ENCODE measurements at places on chromosomes 16 and 17.

GRCh38 chr17:62663304-62663703, 35.8 kb downstream of the MRC2 start:
- DNase-seq: no peak

GRCh38 chr17:75922173-75922961, 17.7 kb upstream of the MRPL38 start:
- DNase-seq: no peak

DNA sequence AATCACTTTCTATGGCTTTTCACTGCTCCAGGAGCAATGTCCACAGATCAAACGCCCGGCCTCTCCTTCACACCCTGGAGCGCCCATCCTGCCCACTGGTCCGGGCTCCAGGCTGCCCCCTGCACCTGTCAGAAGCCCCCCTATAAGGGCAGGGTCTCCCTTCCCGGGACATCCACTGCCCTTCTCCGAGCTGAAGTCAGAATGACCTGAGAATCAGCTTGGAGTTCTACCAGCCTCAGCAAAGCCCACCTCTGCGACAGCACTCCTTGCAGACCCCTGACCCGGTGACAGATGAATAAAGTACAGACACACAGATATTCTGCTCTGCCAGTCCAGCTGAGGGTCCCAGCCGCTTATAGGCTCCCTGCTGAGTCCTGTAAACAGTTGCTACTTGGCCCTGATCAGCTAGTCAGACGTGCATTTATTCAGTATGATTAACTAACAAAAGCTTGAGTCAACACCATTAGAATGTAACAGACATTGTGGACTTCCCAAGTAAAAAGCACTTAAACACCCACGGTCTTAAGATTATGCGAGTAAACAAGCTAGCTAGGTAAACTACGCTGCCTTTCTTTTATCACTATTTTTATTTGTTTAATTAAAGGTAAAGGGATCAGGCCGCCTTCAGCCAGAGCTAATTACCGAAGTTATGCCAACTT, 4.8 kb downstream of the SLC7A5 start:
- no peak for DNase-seq

- peak; percentile 79 for DNase-seq
Measured at GRCh38 chr17:40443196-40443987, at the start of gene IGFBP4. Gene IGFBP4 (plus strand): TSS chr17:40443450. CDS start chr17:40443736, 286 bp downstream.

- DNase-seq: no peak
Measured at GRCh38 chr16:8109510-8110369, 480.6 kb downstream of the TMEM114 start.

DNA sequence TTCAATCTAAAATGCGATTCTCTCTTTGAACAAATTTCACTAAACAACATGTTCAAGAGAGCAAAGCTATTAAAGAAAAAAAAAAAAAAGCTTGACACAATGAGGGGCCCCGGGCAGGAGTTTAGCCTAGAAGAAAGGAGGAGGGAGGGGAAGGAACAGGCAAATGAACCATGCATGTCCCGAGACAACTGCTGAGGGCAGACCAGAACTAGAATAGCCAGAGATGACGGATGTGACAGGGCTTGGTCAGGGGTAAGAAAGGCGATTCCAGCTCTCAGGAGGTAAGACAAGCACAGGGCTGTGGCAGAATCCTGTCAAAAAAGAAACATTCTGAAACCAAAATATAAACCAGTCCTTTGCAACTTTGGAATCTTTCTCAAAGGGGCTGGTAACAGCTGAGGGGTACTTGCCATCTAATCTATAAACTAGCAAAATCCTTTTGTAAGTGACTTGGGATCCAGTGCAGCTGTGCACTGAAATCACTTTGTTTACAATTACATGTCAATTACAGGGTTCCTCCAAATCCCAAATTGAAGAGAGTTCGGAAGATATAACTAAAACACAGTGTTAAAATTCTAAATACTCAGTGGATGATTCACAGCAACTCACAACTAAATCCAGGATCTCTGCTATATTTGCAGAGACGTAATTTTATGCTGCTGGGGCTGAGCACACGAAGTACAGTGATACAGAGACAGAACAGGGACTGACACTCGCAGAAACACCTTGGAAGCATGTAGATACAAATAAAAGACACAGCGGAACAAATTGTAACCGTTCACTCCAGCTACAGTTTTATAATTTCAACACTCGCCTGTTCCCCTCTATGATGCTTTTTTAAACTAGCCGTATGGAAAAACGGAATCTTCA, 567.4 kb upstream of the ZFHX3 start:
- DNase-seq: no peak

GRCh38 chr16:31402687-31403086, 9.6 kb downstream of the ITGAD start:
- no peak for DNase-seq

DNA sequence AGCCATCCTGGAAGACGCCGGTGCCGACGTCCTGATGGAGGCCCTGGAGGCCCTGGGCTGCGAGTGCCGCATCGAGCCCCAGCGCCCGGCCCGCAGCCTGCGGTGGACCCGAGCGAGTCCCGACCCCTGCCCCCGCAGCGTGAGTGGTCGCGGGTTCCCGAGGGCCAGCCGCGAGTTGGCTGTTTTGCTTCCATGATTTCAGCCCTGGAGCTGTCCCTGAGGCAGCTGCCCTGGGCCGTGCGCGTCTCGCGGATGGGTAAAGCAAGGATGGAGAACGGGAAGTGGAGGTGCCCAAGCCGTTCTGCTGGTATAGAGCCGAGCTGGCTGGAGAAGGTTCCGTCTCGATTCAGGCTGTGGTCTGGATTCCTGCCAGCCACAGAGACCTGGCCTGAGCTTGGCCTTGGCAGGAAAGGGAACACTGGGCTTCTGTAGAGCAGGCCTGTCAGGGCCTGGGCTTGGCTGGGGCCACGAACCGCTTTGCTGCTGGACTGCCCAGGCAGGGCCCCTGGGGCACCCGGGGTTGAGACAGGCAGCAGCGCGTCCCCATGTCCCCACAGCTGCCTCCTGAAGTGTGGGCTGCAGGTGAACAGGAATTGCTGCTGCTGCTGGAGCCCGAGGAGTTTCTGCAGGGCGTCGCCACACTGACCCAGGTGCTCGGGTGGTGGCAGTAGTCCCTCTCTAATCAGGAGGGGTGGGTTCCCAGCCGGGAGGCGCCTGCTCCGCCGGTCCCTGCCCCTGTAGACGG, 941 bp upstream of the MRPS34 start:
- peak; percentile 44 for DNase-seq

DNA sequence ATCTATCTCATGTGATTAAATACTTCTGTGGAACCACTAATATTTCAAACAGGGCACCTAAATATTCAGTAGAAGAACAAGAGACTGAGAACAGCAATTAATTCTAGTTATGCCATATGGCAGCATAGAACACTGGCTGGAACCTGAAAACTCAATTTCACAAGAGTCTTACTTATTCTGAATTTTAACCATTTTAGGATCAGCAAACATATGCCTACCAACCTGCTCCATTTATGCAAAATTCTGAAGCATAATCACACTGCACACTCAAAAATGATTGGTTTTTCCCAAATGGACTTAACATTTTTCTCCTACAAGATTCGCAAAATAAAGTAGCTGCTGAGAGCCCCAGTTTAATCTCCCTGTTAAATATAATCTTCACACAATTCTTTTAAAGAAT, 43.2 kb downstream of the SKAP1 start:
- DNase-seq: no peak

DNA sequence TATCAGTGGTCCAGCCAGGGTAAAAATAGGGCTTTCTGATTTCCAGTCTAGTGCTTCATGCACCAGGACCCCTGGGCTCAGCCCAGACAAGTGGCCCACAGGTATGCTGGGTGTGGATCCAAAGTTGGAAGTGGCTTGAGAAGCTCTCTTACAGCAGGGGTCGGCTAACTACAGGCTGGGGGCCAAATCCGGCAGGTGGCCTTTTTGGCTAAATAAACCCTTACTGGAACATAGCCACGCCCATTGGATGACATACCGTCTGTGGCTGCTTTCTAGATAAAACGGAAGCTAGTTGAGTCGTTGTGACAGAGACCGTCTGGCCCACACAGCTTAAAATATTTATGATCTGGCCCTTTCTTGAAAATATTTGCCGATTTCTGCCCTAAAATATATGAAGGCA, 119.0 kb upstream of the CDC42EP4 start:
- DNase-seq: peak; percentile 56

DNA sequence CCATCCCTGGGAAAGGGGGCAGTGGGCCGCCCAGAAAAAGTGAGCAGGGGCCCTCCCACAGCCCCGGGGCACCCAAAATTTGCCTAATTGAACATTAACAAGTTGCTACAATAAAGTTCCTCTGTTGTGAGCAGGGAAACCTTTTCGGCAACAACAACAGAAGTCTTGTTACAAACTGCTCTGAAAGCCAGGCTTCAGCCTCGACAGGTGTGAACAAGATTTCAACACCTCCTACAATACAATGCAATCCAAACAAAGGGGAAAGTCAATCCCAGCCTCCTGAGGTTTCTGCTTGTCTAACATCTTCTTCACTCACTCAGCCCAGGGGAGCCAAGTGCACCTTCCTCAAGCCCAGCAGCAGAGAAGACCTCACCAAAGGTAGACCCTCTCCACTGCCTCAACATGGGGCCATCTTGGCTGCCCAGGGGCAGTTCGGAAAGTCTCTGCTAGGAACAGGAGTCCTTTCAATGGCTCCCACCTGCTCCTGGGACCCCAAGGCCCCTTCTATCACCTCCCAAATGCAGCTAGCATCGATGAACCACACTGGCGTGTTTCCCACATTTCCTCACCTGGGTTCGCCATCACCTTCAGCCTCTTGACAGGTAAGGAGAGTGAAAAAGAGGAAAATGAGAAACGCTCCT, 19.1 kb downstream of the ZFHX3 start:
- no peak for DNase-seq

DNA sequence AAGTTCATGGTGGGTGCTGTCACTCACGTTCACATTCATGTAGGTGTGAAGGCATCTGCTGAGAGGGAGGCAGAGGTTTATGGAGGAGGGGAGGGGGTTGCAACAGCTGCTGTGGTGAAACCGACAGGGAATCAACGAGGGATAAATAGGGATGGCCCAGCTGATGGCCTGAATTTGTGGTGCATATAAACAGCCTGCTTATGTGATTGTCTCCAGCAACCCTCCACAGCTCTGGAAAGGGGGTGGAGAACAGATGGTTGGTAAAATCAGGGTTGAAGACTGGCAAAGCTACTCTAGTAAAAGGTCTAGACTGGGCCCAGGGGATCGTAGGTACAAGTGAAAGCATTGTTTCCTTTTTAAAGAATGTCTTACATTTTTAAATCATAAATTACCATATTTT, 53.7 kb downstream of the IQCK start:
- DNase-seq: no peak

- no peak for DNase-seq
Measured at GRCh38 chr16:50068550-50068949, 2.8 kb downstream of the HEATR3 start.

GRCh38 chr16:65783709-65784474, 582.6 kb upstream of the CDH5 start:
- DNase-seq: no peak

GRCh38 chr17:18182978-18183333, 672 bp upstream of the ALKBH5 start:
- DNase-seq: peak; percentile 86

GRCh38 chr16:11395008-11395948, 50.0 kb downstream of the RMI2 start:
- DNase-seq: no peak

GRCh38 chr16:77894162-77894561, 105.8 kb downstream of the VAT1L start:
- no peak for DNase-seq

DNA sequence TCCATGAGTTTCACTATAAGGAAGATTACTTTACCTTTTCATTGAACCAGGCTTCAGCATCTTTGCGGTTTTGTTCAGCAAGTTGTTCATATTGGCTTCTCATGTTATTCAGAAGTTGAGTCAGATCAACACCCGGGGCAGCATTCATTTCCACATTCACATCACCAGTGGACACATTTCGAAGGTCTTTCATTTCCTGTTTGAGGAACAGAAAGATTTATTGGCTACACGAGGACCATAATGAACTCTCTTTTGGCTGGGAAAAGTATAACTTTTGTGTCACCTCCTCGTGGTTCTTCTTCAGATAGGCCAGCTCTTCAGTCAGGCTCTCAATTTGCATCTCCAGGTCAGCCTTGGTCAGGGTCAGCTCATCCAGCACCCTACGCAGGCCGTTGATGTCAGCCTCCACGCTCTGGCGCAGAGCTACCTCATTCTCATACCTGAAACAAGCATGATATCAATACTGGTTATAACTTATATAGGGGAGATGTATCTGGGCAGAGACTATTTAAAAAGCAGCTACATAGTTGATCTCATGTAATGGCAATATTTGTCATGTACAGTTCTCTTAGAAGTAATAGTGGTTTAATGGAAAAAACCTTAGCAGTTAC, 2.1 kb downstream of the KRT10 start:
- DNase-seq: no peak

DNA sequence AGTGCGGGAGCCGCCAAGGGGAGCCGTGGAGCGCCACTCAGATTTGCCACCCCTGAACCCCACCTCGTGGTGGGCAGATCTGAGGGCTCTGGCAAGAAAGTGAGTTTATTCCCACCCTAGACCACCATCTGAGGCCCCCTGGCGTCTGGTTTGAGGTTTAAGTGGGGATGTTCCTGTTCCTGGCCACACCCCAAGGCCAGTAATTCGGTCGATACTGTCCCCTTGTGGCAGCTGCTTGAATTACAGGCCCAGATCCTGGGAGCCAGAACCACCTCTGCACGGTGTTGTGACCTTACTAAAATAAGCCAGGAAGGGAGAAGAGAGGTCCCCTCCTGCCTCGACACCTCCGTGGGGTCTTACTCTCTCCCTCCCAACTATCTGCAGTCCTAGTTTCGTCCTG, 3.3 kb upstream of the LAT start:
- DNase-seq: peak; percentile 59

- DNase-seq: no peak
Measured at GRCh38 chr16:1156055-1156982, 3.4 kb downstream of the CACNA1H start.

GRCh38 chr16:4404247-4404966, 12.0 kb downstream of the CORO7 start:
- DNase-seq: peak; percentile 54

DNA sequence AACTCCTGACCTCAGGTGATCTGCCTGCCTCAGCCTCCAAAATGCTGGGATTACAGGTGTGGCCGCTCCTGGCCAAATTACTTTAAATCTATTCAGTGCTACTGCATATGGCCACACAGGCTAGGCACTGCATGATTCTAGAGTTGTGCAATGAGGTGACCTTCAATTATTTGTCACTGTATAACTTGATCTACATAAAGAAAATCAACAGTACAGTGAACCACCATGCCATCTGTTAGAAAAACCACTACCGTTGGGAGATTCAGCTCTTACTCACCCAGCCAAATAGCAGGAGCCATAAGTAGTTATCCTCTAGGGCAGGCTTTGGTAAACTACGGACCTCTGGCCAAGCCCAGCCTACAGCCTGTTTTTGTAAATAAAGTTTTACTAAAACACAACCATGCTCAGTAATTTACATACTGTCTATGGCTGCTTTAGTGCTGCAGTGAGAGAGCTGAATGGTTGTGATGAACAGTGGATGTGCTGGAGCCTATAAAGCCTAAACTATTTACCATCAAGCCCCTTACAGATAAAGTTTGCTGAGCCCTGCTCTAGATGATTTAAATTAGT, 40.7 kb upstream of the TANC2 start:
- no peak for DNase-seq
